Forelimb muscle (tissue), 1 donor: ENCODE measurements at places on chromosomes 2 and 18. TPM values are rescaled to one million over a fixed set of nuclear protein-coding genes. Genes with fewer than 3 reads are reported as not detected.

The ABHD1 gene
- 0.49 TPM for polyA plus RNA-seq

- no peak for DNase-seq
Observed at GRCh38 chr2:105103481-105103880, 65.6 kb downstream of the MRPS9 start.

The ABCB11 gene
- polyA plus RNA-seq = not detected

The CDK5R2 gene
- 0.29 TPM for polyA plus RNA-seq

DNA sequence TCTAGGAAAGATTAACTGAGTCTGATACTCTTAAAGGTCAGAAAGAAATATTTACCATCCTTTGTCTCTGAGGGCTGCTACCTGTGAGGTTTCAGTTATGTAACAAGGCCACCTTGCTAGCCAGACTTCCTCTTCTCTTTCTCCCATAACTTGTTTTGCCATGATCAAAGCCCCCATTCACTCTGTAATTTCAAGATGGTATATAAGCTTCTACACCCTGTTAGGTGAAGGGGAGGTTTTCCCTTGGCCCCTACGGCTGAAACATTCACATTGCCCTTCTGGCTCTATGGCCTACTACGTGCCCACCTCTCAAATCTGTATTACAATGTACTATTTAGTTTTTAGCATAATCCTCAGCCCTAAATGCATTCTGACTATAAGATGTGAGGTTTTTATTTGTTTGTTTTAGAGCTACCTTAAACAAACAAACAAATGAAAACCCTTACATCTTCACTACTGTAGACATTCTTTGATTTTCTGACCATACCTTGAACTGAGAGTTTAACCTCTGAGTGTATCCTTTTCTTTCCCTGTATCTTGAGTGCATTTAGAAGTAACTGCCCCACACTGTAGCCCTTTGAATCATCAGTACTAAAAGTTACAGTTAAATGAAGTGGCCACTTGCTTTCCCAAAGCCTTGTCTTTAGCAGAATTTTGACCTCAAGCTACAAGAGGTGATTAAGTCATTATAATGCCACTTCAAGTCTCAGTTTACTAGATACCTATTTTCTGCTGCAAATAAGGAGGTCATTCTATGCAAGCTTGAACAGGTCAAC, 332.2 kb downstream of the SOCS6 start:
- DNase-seq = no peak

The AMER3 gene
- polyA plus RNA-seq = not detected

The LANCL1 gene
- 52.4 TPM for polyA plus RNA-seq

The PPP3R1 gene
- 45.7 TPM for polyA plus RNA-seq

DNA sequence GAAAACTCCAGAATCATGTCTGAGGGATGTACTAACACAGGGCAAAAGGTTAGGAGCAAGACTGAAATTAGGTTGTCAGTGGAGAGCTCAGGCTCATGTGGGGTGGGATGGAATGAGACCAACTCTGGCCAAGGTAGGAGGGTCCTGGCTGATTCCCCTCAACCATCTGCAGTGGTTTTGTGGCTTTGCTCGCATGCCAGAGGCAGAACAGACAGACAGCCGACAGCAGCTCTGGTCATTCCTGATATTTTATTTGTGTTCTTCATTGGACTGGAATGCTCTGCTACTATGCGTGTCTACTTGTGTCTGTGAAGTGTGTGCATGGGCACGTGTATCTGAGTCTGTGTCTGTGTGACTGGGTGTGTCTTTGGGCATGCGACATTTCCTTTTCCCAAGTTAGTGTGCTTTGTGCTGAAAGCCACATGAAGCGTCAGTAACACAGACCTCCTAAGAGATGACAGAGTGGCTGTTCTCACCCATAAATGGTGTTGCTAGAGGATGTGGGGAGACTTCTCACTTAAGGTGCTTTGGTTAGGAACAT, 239.5 kb downstream of the CNTNAP5 start:
- DNase-seq = no peak

The VWC2L gene
- polyA plus RNA-seq = not detected

DNA sequence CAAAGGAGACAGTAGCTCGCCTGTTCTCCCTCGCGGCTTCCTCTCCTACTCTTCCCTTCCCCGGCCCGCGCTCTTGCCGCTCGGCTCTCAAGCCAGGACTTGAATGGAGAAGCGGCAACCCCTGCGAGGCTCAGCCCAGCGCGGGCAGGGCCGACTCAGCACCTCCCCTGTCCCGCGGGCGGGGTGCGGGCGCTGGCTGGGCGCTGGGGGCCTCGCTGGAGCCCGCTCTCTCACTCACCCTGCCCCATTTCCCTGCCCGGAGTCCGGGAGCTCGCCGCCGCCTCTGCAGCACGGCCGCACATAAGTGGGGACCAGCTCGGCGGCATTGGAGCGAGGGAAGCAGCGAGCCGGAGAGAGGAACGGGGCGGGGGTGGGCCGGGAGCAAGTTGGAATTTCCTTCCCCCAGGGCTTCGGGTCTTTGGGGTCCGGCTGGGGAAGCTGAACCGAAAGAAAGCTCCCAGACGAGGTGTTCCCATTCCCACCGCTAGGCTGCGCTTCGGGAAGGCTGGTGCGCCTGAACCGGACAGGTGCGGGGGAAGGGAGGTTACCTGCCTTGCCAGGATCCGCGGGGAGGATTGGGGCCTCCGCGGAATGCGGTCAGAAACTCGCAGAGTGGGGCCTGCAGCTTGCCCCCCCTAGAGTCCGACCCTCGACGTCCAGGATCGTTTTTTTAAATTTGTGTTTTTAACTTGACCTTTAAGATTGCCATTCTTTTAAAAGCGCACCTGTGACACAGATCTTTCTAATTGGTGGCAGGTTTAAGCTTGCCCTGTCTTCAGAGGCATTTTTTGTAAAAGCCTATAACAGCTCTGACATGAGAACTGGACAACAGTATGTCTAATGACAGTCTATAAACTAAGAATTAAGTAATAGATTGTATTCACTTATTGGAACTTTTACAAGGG, at the start of gene COBLL1:
TSS of gene COBLL1 (minus strand) at position 105 of the 905 bp plus-strand sequence. CDS start 627 bp downstream, outside the sequence.
- no peak for DNase-seq

GRCh38 chr18:73746101-73746500, 401.5 kb downstream of the FBXO15 start:
- DNase-seq = no peak

The KCNJ3 gene
- 0.54 TPM for polyA plus RNA-seq

DNA sequence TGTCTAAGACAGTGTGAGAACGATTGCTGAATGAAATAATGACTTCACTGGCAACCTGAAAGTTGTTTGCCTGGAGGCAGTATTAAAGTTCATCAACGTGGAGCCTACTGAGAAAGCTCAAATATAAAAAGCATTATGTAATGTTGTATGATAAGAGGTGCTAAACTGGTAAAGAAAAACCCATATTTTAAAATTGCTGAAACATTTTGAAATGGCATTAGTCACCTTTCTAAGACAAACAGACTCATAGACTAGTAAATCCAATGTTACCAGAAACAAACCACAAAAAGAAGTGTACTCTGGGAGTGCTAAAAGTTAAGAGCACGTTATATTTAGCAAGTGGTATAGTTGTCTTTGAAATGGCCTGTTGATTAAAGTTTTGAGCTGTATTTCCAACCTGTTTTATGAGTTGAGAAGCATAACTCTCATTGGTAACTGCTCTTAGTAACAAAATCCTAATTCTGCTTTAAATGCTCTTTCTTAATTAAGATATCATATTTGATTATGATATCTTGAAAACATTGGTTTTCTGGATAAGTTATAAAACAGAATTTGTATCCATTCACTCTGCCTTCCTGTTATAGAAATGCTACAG, 62.7 kb downstream of the CYP1B1 start:
- DNase-seq = no peak

DNA sequence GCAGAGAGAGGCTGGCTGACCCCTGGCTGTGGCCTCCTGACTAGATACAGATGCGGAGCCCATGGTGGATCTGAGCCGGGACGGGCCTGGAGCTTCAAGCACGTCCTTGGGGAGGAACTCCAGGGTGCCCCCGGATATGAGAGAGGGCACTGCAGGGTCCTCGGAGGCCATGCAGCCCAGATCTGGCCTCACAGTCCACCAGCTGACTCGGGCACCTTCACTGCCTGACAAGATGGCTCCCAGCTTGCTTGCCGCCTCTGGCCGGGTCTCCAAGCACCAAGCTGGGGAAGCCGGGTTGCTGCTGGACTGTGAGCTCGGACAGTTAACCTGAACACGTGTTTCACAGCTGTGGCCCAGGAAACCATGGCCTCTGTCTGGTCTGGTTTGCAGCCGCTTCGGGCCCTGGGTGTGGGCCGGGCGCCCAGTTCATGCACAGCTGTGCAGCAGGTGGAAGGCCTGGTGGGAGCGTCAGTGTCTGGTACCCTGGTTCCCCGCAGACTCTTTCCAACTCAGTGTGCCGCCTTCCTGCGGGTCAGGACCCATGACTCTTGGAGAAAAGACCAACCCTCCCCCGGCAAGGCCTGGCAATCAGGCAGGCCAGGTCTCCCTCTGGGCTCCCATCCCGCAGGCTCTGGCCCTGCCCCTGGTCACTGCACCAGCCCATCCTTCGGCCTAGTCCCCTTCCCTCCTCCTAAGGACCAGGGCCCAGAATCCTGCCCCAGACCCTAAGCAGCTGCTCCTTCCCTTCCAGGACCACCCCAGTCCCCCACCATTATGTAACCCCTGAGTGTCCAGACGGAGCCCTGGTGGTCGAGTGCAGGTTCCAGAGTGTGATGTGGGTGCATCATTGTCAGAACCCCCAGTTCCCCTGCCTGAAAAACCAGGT, 74.6 kb upstream of the OTOS start:
- DNase-seq = no peak

- DNase-seq = no peak
Observed at GRCh38 chr2:226187616-226188015, 612.0 kb downstream of the IRS1 start.

The PKDCC gene
- polyA plus RNA-seq = 117 TPM
